Lower lobe of right lung (tissue), 2 donors: ENCODE measurements at places on chromosomes 2 and 18. TPM values are rescaled to one million over a fixed set of nuclear protein-coding genes. Genes with fewer than 3 reads are reported as not detected.

B3GNT7 gene
- total RNA-seq = 80.0 TPM

MALL gene
- 82.7 TPM for total RNA-seq

RABL2A gene
- 28.9 TPM for total RNA-seq

SULT1C2 gene
- total RNA-seq = 1.2 TPM
